HepG2 (cell line): ENCODE measurements at places on chromosomes 6 and 20. TPM values are rescaled to one million over a fixed set of nuclear protein-coding genes. Genes with fewer than 3 reads are reported as not detected.

SEMG1 gene
- total RNA-seq = not detected in 2 replicates

AHI1 gene
- total RNA-seq = 18.0 and 18.6 TPM in 2 replicates

LAMP5 gene
- not detected in 2 replicates for total RNA-seq

MYLK2 gene
- 0.27 TPM in 1 of 2 replicates, not detected in the other for total RNA-seq

GABRR1 gene
- not detected in 2 replicates for total RNA-seq

OR2J2 gene
- not detected in 2 replicates for total RNA-seq

TRIM15 gene
- 30.4 and 35.1 TPM in 2 replicates for total RNA-seq
